ENCODE measurements at places on chromosomes 4 and X.

DNA sequence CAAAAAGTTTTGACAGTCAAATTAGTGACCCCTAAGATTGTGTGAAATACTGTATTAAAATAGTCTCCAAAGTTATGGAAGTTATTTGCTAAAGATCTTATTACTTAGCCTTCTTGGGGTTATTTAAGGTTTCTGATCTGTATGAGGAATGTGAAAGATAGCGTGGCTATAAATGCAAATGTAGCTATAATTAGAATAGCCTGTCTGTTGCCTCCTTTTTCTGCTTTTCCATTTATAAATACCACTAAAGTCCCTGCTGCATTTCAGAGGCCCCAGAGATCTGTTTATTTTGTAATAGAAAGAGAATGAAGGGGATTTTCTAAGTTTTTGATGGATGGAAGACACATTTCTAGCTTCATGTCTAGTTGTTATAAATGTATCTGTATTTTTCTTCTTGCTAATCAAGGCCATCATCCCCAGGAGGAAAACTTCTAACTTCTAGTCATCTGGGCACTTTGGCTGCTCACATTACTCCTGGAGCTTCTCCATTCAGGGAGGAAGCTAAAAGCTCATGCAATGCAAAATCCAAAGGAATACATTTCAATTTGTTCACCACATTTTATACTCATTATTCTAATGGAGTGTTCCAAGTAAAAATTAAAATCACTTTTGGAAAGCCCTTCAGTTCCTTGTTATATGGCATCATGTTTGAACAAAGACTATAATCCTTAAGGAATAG, 73.9 kb downstream of the INTS12 start:
- DNase-seq, result no peak

- DNase-seq, result no peak
These were observed 322.2 kb downstream of the IQCM start for GRCh38 chr4:149493492-149493891.

- DNase-seq, result no peak
These were observed 52.4 kb downstream of the DDX3X start for GRCh38 chrX:41386222-41386990.

GRCh38 chrX:5176766-5177165, 1051.9 kb downstream of the NLGN4X start:
- no peak for DNase-seq

- DNase-seq, result no peak
These were observed 72.3 kb upstream of the STIM2 start for GRCh38 chr4:26788341-26788733.

DNA sequence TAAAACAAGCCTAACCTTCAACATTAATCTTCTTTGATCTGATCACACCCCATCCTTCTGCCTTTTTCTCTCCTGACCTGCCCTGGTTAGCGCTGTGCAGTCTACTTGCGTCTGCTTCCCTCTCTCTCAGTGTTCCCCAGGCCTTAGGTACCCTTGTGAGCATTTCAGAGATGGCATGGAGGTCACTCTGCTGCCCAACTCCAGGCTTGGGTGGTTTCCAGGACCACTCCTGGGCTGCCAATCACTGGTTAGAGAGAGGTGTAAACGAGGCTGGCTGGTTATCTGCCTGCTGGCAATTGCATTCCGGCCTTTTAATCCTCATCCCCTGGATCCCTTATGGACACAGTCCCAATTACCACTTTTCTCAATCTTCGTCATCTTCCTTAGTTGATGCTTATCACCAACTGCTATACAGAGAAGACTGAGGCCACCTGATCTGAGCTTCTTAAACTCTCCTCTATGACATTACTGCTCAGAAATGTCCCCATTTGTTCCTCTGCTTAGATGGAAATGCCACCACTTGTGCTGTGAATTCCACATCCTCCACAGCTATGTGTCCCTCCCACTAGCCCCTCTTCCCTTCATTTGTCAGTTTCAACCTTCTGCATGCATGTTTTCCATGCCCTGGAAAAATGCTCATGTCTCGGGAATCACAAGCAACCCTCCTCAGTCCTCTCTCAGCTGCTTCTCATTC, 29.0 kb upstream of the BCLAF3 start:
- no peak for DNase-seq

- peak; percentile 21 for DNase-seq
These were observed 200.2 kb downstream of the ADGRA3 start for GRCh38 chr4:22315628-22316027.

DNA sequence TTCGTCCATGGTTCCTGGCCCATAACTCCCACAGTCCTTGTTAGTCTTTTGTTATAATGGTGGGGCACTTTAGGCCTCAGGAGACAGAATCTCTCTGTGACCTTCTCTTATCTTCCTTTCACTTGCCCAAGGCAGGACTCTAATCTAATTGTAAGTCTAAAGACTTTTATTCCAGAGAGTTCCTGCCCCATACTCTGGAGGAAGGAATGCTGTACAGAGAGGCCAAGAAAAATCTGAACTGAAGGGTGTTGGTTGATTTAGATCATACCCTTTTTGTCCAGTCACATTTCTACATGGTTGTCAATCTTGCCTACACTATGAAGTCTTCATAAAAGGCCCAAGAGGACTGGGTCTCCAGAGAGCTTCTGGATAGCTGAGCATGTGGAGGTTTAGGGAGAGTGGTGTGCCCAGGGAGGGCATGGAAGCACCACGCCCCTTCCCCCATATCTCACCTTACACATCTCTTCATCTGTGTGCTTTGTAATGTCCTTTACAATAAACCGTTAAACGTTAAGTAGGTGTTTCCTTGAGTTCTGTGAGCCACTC, 84.5 kb downstream of the AFF1 start:
- DNase-seq, result no peak

GRCh38 chr4:156391325-156391653, 437.6 kb upstream of the CTSO start:
- DNase-seq, result no peak

GRCh38 chrX:43373032-43373431, 283.1 kb upstream of the MAOA start:
- no peak for DNase-seq

GRCh38 chr4:186537843-186538521, 17.4 kb downstream of the MTNR1A start:
- DNase-seq, result no peak

DNA sequence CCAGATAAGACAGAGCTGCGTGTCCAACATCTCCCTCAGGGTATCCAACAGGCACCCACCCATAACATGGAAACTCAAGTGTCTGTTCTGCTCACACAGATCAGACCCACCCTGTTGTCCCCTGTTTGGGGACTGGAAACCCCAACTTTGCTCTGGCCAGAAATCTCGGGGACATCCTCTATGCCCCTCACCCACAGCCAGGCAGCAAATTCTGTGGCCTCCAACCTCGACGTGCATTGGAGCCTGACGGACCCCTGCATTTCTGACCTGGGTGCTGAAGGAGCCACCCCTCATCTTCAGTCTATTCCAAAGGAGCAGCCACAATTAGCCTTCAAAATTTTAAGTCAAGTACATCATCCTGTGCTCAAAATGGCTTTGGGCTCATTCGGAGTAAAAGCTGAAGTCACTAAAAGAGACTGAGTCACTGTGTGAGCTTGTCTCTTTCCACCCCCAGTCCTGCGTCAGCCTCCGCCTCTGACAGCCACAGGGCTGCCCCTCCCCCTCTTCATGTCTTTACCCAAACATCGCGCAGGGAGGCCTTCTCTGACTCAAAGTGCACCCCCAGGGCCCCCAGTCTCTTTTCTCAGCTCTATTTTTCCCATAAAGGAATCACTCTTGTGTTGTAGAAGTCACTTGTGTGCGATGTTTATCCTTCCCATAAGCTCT, 24.4 kb upstream of the PDE6B start:
- no peak for DNase-seq

DNA sequence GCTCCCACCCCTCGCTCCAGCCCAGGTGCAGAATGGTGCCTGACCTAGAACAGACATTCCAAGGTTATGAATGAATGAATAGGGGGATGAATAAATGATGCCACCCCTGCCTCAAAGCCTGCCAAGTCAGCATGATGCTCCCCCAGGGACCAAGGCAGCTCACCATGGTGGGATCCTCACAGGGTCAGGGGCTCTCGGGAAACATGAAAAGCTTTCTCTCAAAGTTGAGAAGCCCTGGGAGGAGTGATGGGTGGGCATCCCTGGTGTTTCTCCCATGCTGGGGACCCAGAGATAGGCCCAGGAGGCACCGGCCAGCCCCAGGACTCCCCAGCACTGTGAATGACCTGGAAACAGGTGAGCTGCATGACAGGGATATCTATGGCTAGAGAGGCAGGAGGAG, 58.9 kb downstream of the HTRA3 start:
- DNase-seq, result no peak

DNA sequence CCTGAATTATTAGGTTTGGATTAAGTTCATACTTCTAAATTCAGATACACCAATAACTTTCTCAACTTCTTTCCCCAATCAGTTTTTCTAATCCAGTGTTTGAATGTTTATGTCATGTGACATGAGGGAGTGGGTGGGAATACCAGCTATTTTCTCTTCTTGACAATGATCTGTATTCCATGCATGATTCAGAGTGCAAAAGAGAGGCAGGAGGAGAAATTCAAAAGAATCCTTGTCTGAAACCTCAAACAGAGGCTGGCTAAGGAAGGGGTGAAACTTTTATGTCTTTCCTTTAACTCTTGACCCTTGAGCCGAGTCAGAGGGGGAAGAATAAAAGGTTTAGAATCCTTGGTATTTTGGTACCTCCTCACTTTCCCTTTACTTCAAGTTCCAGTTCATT, 544.7 kb downstream of the SPRY1 start:
- DNase-seq, result no peak
